ENCODE measurements at places on chromosomes 7 and 10.
A peak's percentile ranks its signal among the peaks of the same experiment; 100 is the strongest.

- no peak for DNase-seq
These were observed 194.2 kb downstream of the CAMK1D start for GRCh38 chr10:12543589-12543988.

- DNase-seq, result no peak
These were observed 56.0 kb upstream of the TFEC start for GRCh38 chr7:116086547-116087045.

GRCh38 chr7:143243614-143244013 is 19.6 kb upstream of the GSTK1 start:
- DNase-seq, result no peak

GRCh38 chr7:134888141-134888740 is 98.1 kb upstream of the AGBL3 start:
- DNase-seq, result no peak

GRCh38 chr10:104273286-104273685 is 4.3 kb downstream of the GSTO2 start:
- no peak for DNase-seq

DNA sequence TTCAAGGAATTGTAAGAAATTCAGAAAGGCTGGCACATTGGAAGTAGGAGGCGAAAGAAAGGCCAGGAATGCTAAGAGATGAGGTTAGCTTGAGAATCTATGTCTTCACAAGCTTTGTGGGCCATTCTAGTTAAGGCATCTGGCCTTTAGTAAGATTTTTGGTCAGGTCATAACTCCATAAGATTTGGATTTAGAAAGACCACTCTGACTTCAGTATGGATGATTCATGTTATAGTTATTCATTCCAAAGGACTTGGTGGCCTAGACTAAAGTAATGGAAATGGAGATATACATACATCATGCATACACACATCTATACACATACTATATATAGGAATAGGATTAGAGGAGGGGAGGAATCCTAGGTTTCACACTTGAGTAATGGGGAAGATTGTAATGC is 77.5 kb downstream of the SEPTIN7 start:
- no peak for DNase-seq

- DNase-seq, result no peak
These were observed 55.3 kb downstream of the PTPRE start for GRCh38 chr10:127962205-127962604.

- no peak for DNase-seq
These were observed 19.4 kb upstream of the CLDN12 start for GRCh38 chr7:90383861-90384260.

DNA sequence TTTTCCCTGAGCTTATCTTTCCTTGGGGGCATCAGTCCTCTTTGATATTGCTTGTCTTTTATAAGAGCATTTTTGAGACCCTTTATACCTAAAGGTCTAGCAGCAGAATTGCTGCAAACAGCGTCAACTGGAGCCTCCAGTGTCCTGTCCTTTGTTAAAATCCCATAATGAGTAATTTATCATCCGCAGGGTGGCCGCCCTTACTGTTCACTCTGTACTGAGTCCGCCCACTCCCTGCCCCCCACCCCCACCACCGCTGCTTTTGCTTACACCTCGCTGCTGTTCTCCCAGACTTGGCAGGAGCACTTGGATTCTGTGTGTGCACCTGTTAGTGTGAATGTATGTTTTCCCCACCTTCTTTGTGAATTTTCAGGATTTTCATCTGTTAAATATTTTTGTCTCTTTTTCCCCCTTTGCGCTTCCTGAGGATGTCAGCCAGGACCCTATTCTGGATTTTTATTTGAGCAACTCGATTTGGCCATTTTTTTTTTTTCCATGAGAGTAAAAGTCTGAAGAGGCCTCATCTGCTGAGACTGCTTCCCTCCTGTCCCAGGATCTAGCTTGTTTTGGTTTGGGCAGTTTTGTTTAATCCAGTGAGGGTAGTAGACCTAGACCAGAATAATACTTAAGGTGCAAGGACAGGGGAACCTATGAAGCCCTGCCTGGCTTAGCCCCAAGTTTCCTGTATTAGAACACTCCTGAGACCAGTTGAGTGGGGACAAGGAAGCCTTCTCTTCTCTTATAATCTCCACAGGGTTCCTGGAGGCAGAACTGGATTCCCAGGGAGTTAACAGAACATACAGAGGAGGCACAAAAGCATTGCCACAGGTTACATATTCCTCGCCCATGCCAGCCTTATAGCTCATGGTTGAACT is 8.2 kb downstream of the AGFG2 start:
- no peak for DNase-seq

DNA sequence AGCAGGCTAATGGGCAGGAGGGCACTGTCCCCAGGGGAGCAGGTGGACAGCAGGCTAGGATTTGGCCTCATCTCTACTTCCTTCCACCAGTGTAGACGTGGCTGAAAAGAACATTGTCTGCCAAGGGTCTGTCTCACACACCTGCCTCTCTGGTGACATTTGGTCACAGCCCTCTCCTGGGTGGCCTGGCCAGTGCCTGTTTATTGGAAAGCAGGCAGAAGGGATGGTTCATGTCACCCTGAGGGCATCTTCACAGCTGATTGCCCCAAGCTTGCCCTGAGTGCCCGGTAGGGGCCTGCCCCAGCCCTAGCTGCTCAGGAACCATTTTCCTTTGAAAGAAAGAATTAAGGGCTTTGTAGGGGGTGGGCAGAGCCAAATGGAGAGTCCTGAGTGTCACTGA is 138.7 kb downstream of the C10orf105 start:
- no peak for DNase-seq

- DNase-seq, result no peak
These were observed 159.8 kb downstream of the CHN2 start for GRCh38 chr7:29354340-29354739.

GRCh38 chr10:110919349-110919931 is at the start of gene SHOC2:
SHOC2 (plus strand) TSS chr10:110919604; CDS start chr10:110964359, 44,755 bp downstream.
- DNase-seq, result no peak

DNA sequence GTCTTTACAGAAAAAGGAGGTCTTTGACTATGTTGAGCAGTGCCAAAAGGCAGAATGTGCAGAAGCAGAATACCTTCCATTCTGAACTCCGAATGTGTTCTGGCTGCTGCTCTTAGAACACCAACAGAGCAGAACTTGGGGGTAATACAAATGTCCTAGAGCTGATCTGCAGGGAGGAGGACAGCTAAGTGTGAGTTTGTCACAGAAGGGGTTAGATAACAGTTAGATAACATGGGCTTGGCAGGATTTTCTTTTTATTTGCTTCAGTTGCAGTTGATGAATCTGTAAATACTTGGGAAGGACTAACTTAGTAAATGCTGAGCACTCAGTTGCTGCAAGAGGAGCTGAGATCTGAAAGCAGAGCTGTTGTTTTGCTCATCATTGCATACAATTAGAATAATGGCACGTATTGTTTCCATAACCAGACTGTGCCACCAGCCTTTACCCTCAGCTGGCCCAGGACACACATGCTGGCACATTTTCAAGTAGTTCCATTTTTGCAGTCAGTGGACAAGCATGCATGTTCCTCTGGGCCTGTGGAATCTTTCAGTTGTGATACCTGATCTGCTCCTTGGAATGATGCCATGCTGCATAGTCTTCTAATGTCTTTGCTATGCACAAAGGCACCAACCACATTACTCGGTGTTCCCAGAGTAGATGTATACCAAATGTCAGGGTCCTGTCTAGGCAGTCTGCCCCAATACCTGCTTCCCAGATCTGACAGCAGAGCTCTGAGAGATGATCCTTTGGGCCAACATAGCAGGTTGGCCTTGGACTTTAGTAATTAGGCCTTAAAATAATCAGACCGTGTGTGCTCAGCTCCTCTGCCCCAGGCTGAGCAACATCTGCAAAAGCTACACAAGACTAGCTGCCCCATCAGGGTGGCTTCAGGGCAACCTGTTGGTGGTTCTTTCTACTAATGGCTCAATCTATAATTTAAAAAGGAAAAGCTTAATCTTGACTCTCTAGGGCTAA is 55.7 kb downstream of the GSDME start:
- peak; percentile 67 for DNase-seq

- no peak for DNase-seq
These were observed 45.5 kb upstream of the PRSS1 start for GRCh38 chr7:142703655-142704305.

DNA sequence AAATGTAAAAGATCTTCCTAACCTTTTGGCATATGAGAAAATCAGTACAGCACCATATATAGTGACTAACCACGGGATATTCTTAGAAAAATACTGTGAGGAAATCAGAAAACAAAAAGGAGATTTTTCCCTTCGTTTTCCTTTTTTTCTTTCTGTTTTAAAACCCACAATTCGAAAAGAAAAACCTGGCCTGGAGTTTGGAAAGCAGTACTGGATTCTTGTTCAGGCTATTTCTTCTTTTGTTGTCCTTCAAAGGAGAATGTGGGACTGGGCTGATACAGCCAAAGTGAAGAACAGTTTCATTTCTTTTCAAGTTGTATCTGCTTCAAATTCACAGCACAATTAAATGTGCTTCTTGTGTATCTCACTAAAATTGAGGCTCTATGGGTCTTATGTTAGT is 156.8 kb upstream of the PHYHIPL start:
- DNase-seq, result no peak

DNA sequence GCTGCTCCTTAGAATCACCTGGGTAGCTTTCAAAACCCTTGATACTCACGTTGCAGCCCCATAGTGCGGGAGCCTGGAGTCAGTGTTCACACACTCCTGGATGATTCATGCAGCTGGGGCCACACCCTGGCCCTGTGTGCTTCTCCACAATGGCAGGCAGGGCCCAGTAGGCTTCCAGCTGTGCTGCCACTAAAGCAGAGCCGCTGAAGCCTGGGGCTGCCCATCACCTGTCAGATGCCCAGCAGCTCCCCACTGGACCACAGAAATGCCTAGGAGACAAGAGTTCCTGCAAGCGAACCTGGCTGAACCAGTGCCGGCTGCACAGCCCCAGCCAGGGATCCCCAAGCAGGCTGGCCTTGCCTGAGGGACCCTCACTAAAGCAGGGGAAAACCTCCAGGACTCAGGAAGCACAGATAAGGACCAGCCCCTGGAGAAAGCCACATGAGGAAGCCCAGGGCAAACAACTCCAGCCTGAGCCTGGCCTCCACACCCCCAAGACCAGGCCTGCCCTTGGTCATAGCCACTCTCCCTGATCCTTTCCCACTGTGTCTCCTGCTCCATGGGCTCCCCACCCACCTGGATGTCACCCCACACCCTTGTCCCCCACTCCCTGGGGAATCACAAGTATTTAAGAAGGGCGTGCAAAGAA is 111.9 kb downstream of the GRID1 start:
- no peak for DNase-seq

GRCh38 chr10:44930904-44931620 is 19.9 kb downstream of the TMEM72 start:
- DNase-seq, result no peak

- DNase-seq, result no peak
These were observed 117.3 kb downstream of the SVIL start for GRCh38 chr10:29517352-29517923.

- no peak for DNase-seq
These were observed 75.4 kb downstream of the MPLKIP start for GRCh38 chr7:40059057-40059456.

GRCh38 chr7:11970132-11970531 is 138.1 kb upstream of the THSD7A start:
- DNase-seq, result no peak

GRCh38 chr7:151876899-151877777 is at the start of gene PRKAG2:
PRKAG2 (minus strand) TSS chr7:151877115; CDS start chr7:151876620, 495 bp downstream.
- no peak for DNase-seq

- no peak for DNase-seq
These were observed 30.6 kb downstream of the CDCA7L start for GRCh38 chr7:21915140-21915539.

DNA sequence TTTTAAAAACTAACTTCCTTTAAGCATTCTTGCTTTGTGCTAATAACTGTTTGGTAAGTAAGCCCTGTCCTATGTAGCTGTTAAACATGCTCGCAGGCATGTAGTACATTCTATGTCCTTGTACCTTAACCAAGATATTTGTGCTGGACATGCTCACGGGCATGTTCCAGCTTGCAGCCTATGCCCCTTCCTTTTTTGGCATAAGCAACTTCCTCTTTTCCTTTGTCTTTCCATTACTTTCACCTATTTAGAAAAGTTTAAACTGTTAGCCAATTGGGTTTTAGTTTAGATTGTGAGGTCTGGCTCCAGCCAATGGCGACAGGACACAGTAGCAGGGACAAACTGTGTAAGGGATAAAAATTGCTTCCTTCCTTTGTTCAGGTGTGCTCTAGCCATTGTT is 14.4 kb upstream of the APBB1IP start:
- no peak for DNase-seq

DNA sequence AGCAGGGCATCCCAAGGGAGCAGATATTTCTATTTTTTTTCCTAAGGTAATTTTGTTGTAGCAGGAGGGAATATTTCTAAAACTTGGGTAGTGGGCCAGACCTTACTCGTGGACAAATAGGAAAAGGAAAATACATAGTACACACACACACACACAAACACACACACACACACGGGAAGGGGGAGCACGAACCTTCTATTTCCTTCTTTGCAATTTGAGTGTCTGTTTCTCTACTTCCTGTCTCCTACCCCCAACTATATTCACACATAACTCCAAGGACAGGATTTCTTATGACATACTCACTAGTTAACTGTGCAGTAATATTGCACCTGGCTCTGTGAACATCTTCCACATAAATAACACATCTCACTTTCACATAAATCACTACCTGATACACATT is 4.4 kb downstream of the LDB1 start:
- no peak for DNase-seq

DNA sequence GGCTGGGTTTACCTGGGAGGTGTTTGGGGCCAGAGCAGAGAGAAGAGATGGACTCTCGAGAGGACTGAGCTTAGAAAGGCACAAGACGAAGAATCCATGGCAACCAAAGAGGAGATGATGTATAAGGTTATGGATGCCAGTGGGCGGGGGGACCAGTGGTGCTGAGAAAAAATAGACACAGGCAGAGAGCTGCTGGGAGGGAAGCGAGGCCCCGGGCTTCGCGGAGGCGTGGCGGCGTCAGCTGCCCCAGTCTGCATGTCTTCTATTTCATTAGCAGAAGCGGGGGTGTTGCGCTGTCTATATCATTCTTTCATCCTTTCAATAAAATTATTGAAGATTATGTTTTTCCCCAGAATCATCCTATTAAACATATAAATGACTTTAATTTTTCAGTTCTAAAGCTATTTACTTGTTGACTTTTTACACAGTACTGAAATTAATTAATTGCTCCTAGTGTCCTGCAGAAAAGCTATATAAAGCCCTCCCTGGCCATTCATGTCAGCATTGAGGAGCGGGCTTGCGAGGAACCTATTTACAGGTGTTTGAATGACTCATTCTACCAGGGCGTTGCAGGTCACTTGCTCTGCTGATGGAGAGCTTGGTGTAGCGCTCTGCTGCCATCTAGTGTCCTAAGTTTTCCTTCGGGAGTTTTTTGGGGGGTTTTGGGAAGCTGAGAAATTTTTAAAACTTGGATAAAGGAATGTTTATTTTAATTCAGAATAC is 42.9 kb upstream of the BHLHA15 start:
- DNase-seq, result no peak

- no peak for DNase-seq
These were observed 37.8 kb upstream of the RAPGEF5 start for GRCh38 chr7:22394739-22395138.

DNA sequence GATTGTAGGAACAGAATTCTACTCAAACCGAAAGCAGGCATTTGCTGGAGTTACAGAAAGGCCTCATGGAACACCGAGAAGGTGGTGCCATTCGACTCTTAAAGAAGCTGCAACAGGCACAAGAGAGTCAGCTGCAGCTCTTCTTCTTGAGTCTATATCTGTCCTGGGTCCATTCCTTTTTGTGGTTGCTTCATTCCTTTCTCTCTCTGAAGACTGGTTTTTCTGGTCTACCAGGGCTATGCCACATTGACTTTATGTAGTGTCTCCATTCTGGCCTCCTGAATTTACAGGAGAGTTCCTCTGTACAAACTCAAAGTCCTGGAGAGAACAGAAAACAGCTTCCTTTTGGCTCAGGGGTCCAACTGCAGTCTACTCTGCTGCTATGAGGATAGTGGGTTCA is 132.8 kb downstream of the CFTR start:
- DNase-seq, result no peak

GRCh38 chr7:133742709-133743538 is 384.2 kb upstream of the LRGUK start:
- no peak for DNase-seq

Data from AG09309 (cell line).